ENCODE measurements at places on chromosomes 2 and 18.

DNA sequence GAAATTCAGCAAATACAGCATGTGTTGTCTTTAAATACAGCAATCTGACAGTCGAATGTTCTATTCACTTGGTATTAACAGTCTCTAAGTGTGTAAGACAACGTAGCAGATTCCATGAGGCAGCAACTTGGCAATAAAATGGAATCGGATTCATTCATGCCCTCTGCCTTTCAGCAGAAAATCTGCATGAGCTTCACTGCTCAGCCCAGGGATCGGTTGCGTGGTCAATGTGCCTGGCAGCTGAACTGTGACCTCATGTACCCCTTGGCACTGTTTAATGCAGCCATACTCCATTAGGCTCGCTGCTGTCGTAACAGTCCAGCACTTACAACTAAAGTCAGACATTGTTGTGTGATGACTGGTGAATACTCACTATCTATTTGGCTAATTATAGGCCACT, 17.7 kb upstream of the RGPD4 start:
- peak; percentile 55 for DNase-seq

DNA sequence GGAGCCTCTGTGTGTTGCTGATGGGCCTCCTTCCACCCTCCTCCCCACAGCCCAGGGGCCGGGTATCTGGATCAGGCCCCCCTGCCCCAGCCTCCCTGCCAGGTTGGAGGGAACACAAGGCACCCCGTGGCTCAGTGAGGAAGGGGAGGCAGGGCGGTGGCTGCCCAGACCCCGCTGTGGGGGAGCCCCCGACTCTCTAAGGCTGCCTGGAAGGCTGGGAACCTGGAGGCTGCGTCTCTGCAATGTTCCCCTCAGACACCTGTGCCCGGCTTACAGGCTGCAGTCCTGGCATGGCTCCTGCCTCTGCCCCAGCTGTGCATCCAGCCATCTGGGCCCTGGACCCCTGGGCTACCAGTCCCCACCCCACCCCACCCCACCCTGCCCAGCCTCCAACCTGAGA, 438 bp upstream of the MAB21L4 start:
- DNase-seq, result no peak

GRCh38 chr2:135225781-135226180, 173.7 kb downstream of the RAB3GAP1 start:
- DNase-seq, result no peak

- no peak for DNase-seq
Measured at GRCh38 chr2:167832868-167833287, 414.5 kb downstream of the STK39 start.

GRCh38 chr18:7205346-7205745, 25.5 kb upstream of the LRRC30 start:
- DNase-seq, result no peak

DNA sequence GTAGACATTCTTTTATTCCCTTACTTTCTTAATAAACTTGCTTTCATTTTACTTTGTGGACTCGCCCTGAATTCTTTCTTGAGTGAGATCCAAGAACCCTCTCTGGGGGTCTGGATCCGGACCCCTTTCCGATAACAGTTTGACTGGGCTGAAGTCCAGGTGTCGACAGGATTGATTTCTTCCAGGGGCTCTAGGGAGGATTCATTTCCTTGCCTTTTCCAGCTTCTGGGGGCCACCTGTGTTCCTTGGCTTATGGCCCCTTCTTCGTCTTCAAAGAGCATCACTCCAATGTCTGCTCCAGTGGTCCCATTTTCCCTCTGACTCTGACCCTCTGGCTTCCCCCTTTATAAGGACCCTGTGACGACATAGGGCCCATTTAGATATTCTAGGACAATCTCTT, 67.5 kb downstream of the COPS8 start:
- DNase-seq, result no peak

- DNase-seq, result no peak
Measured at GRCh38 chr18:67282796-67283195, 233.7 kb downstream of the DSEL start.

DNA sequence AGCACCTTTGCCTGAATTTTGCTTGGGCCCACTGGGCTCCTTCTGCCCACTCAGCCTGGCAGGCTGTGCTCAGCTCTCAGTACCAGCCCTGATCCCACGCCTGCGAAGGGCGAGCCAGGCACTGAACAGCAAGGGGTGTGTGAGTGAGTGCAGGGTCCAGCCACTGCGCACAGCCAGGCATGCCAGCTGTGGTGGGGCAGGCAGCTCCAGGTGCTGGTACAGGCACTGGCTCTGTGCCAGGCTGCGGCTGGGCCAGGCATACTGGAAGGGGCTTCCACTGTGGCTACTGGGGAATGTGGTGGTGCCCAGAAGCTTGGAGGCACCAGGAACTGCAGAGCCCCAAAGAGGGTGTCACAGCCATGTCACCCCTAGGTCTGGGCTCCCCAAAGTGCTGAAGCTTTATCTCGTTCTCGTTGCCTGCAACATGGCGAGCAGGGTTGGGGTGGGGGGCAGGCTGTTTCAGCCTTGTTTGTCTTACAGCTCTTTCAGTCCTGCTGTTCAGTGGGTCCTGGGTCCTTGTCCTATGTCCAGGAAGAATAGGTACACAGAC, 8.8 kb downstream of the DYSF start:
- DNase-seq, result no peak

DNA sequence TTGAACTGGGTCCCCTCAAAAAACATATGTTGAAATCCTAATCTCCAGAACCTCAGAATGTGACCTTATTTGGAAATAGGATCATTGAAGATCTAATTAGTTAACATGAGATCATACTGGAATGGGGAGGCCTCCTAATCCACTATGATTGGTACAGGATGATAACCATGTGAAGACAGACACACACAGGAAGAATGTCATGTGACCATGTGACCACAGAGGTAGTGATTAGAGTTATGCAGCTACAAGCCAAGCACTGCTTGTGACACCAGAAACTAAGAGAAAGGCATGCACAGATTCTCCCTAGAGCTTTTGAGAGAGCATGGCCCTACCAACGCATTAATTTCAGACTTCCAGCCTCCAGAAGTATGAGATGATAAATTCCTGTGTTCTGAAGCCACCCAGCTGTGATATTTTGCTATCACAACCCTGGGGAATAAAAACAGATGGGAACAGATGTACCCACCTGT, 47.0 kb upstream of the TGIF1 start:
- no peak for DNase-seq

- DNase-seq, result no peak
Measured at GRCh38 chr2:218713922-218714321, 3.3 kb downstream of the TTLL4 start.

Measured in pons (tissue), 1 donor.